ENCODE measurements at places on chromosomes 4 and X. TPM values are rescaled to one million over a fixed set of nuclear protein-coding genes. Genes with fewer than 3 reads are reported as not detected.

FATE1 gene
- not detected for total RNA-seq

GRCh38 chr4:84994280-84994679 is 27.8 kb upstream of the WDFY3 start:
- no peak for ATAC-seq

- no peak for ATAC-seq
These were observed 24.2 kb downstream of the FGFBP1 start for GRCh38 chr4:15914291-15914690.

DNA sequence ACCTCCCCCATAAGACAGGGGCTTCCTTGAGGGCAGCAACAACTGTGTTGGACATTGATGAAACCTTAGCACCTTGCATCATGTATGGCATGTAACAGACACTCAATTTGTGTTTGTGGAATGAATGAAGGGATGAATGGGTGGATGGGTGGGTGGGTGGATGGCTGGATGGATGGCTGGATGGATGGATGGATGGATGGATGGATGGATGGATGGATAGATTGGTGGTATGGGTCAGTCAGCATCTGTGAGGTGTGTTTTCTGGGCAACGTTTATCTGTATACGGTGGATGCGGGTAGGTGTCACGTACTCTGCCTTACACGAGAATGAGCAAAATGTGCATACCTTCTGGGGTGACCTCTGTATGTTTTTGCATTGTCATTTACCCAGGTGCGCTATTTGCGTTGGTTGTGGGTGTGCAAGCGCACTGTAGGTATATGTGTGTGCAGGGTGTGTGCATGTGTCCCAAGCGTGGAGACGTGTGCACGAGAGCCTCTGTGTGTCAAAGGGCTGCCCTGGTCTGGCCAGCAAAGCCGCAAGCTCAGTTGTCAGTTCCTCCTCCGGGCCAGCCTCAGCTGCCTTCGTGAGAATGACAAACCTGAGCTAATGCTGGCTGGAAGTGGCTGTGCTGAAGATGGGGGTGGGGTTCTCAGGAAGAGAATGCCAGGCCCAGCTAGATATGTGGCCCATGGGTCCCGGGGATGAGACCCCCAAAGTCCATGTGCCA is 26.5 kb downstream of the ELF4 start:
- no peak for ATAC-seq

F9 gene
- 0.13 TPM for total RNA-seq

DNA sequence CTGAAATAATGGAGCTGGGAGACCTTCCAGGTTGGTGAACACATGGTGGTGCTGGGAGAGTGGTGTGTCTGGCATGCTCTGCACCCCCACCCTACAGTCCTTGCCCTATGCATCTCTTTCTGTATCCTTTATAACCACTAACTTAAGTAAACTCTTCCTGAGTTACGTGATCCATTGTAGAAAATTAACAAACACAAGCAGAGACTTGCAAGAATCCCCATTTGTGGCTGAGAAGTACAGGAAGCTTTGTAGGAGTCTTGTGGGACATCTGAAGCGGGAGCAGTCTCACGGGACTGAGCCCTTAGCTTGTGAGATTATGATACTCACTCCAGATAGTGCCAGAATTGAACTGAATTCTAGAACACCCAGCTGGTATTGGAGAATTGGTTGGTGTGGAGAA is 14.3 kb upstream of the FAM13A start:
- ATAC-seq = no peak

DNA sequence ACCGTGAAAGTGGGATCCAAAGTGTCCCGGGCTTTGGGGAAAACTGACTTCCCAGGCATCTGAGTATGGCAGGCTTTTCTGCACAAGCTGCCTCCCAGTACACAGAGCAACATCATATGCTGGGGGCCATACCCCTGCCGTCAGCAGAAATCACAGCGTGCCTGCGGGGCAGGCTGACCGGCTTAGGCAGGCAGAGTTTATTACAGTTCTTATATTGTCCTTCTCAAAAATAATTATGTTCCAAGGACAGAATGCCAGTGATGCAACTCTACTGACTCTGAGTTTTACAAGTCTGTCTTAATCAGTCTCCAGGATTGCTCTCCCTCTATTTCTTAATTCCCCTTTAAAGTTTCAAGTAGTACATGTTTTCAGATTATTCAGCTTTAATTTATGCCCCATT is 37.0 kb downstream of the IL21 start:
- no peak for ATAC-seq

ARHGEF38 gene
- total RNA-seq = 0.05 TPM

GRCh38 chrX:12890467-12890866 is 16.0 kb upstream of the TLR8 start:
- ATAC-seq = no peak

GRCh38 chrX:15816886-15817285 is 26.6 kb downstream of the ZRSR2 start:
- no peak for ATAC-seq

DNA sequence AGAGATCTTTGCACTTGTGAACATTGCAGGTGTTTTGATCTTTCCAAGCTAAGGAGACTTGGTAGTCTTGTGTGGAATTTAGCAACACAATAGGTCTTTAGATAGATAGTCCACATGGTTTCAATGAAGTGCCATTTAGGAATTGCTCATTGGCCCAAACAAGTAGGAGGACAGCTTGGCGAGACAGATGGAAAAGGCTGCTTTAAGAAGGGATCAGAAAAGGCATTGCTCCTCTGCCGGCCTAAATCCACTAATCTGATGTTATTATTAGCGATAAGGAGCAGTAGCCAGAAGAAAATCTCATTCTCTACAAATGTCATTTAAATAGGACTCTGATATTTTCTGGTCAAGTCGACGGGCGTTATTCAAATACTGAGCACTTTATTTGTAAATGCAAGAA is 99.7 kb downstream of the AFF2 start:
- ATAC-seq = no peak

DNA sequence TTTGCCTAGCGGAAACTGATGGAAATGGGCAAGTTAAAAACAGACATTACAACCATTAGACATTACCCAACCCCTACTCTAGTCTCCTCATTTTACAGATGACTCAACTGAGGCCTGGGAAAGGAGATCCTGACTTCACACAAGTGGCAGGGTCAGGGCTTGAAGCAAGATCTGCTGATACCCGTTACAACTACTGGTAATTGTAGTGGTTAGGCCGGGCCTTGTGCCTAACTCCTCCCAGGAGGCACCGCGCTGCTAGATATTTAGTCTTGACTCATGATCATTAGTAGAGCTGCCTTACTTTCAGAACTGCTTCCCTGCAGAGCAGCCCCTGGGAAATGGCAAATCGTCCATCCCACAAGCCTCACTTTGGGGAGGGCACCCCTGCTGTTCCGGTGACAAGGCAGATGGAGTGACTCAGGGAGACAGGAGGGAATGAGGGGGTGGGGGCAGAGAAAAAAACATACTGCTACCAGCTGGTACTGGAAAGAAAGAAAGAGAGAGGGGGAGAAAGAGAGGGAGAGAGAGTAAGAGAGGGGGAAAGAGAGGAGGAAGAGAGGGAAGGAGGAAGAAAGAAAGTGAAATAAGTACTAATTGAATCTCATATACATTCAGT is 12.2 kb downstream of the ARHGEF6 start:
- ATAC-seq = no peak

SERPINA7 gene
- total RNA-seq = 0.05 TPM

IGBP1 gene
- 94.4 TPM for total RNA-seq

- ATAC-seq = no peak
These were observed 196.8 kb downstream of the SPATA18 start for GRCh38 chr4:52247941-52248340.

CCDC149 gene
- 0.81 TPM for total RNA-seq

DNA sequence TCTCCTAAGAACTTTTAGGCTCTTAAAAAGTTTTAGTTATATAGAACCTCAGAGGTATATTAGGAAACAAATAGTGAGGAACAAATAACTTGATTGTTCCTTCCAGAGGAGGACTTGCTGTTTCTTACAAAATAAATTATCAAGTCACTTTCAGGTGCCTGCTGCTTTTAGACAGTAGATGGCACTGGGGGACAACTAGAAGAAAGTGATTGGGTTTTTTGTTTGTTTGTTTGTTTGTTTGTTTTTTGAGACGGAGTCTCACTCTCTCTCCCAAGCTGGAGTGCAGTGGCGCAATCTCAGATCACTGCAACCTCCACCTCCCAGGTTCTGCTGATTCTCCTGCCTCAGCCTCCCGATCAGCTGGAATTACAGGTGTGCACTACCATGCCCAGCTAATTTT is 35.4 kb upstream of the CDKL5 start:
- no peak for ATAC-seq

CA5B gene
- 2.1 TPM for total RNA-seq

DNA sequence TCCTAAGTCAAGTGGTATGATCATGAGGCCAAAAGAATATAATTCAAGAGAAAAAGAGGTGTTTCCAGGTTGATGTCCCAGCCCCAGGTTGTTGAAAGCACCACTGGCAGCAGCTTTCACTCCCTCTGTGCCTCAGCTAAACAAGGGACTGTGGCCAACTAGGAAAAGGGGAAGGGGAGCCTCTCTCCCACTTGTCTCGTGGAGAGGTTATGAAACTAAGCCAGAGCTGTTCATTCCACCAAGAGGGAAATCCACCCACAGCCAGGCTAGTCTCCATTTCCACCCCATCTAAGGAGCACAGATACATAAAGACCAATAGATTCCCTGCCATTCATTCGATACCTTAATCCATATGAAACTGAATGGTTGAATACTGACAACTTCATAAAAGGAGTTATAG is 8.1 kb downstream of the ANXA5 start:
- no peak for ATAC-seq

DNA sequence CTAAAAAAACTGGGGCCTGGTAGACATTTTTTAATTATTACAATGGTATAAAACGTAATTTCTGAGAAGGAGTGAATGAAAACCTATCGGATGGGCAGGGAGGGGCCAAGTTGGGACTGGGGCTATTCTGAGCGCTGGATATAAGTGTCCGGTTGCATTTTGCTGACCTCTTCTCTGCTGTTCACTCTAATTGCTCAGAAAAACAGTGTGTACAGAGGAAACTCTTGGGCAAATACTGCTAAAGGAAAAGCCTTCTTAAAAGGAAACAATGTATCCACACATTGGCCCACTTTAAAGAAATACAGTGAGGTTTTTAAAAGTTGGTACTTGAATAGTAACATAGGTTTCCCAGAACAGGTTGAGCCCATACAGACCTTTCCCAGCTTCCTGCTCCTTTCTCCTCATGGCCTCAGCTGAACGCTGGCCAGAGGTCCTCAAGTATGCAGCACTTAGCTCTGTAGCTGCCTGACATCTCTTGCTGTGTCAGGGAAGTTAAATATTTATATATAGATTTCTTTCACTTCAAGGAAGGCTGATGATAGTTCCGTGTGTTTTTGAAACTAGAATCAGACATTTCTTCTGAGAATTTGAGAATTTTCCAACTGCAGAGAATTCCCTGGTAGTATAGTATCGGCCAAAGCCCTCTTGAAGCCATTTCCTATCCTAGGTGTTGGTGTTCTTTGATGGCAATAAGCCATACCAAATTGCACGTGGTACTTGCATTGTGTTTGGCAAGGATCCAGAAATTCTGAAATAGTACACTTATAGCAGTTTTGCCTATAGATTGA is 97.1 kb upstream of the SLC4A4 start:
- peak; percentile 52 for ATAC-seq

- ATAC-seq = no peak
These were observed 265.3 kb downstream of the ZNF674 start for GRCh38 chrX:46279925-46280313.

- no peak for ATAC-seq
These were observed 848.1 kb upstream of the FRG1 start for GRCh38 chr4:189092581-189092980.

- no peak for ATAC-seq
These were observed 44.3 kb downstream of the NELFA start for GRCh38 chr4:1964443-1964842.

SULT1B1 gene
- total RNA-seq = 0.19 TPM

DNA sequence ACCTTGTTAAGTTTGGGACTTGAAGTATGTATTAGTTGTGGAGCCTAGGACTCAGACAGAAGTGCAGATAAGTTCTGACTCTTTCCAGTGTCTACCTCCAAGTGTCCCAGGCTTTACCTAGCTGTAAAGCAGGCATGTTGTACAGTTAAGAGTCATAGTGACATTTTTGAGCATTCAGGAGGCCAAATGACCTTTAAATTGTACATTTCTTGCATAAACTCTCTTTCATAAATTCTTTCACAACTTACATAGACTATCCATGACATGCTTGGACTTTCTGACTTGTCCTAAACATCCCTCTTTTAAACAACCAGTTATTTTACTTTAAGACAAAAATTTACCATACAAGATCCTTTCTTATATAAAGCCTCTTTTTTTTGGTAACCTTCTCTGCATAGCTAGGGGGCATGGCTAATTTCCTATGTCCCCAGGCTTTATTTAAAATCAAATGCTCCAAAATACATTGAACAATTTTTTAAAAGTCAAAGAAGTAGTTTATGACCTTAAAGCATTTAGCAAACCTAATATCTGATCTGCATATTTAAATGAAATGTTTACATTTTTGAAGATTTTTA is 40.1 kb upstream of the UGT8 start:
- no peak for ATAC-seq

GRCh38 chrX:153882557-153882956 is 3.4 kb downstream of the L1CAM start:
- ATAC-seq = no peak

GRCh38 chr4:123667496-123667895 is 270.9 kb downstream of the SPRY1 start:
- no peak for ATAC-seq

GRCh38 chrX:139018436-139018835 is 306.9 kb upstream of the FGF13 start:
- no peak for ATAC-seq

- no peak for ATAC-seq
These were observed 5.1 kb downstream of the STARD8 start for GRCh38 chrX:68652326-68653170.

ARR3 gene
- total RNA-seq = not detected

DNA sequence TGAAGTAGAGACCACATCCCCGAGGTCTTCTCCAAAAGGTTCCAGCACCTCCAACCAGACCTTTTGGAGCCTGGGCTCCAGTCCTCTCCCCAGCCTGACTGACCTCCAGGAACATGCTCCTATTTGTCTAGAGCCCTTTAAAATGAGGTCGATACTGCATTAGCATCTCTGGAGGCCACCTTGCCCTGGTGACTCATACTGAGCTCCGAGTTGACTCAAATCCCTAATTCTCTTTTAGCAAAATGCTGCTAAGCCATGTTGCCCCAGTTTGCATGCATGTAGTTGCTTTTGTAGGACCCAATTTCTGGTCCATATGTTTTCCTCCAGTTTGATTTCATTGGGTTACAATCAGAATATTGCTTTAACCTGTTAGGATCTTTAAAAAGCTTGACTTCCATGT is 43.5 kb upstream of the CITED1 start:
- no peak for ATAC-seq

- peak; percentile 83 for ATAC-seq
These were observed 9.5 kb downstream of the IDS start for GRCh38 chrX:149495573-149496071.

GRCh38 chrX:71253253-71254091 is 468 bp downstream of the ZMYM3 start:
- no peak for ATAC-seq

DNA sequence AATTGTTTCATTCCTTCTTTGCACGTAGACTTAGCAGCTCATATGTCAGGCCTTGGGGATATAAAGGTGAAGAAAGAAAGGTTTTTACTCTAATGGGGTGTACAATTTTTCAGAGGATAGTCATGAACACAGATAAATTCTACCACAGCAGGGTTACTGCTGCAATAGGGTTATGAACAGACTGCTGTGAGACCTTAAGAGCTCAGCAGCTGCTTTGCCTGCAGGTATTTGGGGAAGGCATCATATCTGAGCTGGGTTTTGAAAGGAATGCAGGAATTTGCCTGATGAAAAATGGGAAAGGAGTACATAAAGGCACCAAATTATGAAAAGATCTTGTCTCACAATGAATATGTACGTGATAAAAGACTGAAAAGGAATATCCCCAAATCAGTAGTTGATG is 128.9 kb downstream of the CEP135 start:
- no peak for ATAC-seq

EPHA5 gene
- 38.4 TPM for total RNA-seq

ZNF518B gene
- 39.1 TPM for total RNA-seq

All from motor neuron (in vitro differentiated cells).